ENCODE measurements at places on chromosomes 16 and 17. TPM values are rescaled to one million over a fixed set of nuclear protein-coding genes. Genes with fewer than 3 reads are reported as not detected.

DNA sequence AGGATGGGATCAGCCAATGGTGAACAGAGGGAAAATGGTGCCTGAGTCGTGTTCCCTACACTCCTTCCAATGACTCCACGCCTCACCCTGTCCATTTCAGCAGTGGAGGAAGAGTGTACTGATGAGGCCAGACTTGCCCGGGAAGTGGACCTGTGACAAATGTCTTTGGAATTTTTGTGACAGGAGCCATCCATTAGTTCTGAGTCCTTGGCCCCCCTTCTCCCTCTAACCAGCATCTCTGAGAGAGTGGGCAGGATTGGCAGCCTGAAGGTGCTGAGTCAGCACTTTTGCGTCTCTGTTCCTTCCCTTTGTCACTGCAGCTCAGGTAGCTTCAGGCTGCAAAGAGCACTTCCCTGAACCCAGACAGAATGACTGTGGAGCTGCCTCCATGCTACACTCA is 30.8 kb downstream of the BEAN1 start:
- H3K36me3 ChIP-seq: no peaks in the 10 kb centered on the region
- H3K27ac ChIP-seq: no peak overlapping the region
- no peak for DNase-seq
- H3K27me3 ChIP-seq: no peaks in the 10 kb centered on the region
- H3K4me1 ChIP-seq: no peaks in the 10 kb centered on the region

DNA sequence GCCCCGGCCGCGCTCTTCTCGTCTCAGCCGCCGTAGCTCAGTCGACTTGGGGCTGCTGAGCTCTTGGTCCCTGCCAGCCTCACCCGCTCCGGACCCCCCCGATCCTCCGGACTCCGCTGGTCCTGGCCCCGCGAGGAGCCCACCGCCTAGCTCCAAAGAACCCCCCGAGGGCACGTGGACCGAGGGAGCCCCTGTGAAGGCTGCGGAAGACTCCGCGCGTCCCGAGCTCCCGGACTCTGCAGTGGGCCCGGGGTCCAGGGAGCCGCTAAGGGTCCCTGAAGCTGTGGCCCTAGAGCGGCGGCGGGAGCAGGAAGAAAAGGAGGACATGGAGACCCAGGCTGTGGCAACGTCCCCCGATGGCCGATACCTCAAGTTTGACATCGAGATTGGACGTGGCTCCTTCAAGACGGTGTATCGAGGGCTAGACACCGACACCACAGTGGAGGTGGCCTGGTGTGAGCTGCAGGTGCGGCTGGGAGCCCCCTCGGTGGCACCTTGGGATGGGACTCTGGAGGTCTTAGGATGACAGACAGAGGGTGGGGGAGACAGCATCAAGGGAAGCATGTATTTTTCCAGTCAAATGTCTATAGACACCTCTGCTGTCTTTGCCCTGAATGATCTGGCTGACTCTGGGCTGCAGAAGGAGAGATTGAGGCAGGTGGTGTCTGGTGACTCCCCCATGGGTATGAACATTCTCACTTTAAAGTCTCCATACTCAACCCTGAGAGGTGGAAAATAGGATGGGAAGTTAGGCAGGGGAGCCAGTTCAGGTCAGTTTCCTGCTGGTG is 635 bp downstream of the WNK4 start:
- DNase-seq: no peak
- H3K36me3 ChIP-seq: peaks cover 22% of the 10 kb centered on the region
- H3K4me1 ChIP-seq: peaks cover 39% of the 10 kb centered on the region
- no peak overlapping the region for H3K4me3 ChIP-seq
- no peak overlapping the region for H3K27ac ChIP-seq
- peaks cover 60% of the 10 kb centered on the region for H3K27me3 ChIP-seq

DNA sequence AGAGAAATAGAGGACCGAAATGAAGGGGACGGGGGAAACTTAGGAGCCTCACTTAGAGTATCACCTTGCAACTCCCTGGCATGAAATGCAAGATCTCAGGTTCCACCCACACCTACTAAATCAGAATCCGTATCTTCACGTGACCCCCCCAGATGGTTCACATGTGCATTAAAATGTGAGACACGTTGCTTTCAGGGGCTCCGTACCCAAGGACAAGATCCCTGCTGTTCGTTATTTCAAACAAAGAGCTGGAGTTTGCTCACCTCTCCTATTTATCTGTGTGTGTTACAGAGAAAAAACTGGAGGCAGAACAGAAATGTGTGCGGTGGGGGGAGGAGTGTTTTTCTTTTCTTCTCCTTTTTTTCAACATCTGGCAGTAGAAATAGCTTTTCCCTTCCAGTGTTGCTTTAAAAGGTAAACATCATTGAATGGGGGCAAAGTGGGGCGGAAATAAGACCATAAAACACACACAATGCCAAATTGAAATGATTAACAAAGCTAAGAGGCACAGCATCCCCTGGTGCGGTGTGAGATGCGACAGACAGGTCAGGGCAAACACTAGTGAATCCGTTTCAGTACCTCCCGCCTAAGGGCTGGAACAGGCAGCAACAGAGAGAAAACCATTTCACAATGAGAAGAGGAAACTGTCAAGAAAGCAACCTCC is 145.4 kb downstream of the SOX9 start:
- H3K36me3 ChIP-seq: no peaks in the 10 kb centered on the region
- no peak for DNase-seq
- no peaks in the 10 kb centered on the region for H3K27me3 ChIP-seq
- H3K27ac ChIP-seq: no peak overlapping the region
- no peak overlapping the region for H3K4me3 ChIP-seq

DNA sequence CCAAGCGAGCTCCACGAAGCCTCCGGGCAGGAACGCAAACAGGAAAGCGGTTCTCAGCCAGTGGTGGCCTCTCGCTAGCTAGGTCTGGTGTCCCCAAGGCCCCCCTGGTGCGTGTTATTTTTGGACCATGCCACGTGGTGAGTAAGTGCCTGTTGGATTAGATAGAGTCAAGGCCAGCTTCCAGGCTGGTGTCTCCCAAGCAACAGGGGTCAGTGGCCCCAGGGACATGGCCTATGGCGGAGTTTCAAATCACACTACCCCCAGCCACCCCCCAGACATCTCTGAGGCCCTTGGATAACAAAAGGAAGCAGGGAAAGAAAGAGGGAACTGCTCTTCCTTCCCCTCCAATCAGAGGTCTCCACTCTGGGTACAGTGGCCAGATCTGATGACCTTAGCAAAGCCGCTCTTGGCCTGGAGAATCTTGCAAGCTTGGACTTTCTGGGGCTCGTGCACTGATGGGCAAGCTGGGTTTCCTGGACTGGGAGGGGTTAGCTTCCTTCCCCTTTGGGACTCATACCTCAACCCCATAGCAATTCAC is 58.2 kb downstream of the MAF start:
- H3K4me1 ChIP-seq: no peaks in the 10 kb centered on the region
- DNase-seq: no peak
- H3K27ac ChIP-seq: no peak overlapping the region
- H3K36me3 ChIP-seq: no peaks in the 10 kb centered on the region
- no peaks in the 10 kb centered on the region for H3K27me3 ChIP-seq

DNA sequence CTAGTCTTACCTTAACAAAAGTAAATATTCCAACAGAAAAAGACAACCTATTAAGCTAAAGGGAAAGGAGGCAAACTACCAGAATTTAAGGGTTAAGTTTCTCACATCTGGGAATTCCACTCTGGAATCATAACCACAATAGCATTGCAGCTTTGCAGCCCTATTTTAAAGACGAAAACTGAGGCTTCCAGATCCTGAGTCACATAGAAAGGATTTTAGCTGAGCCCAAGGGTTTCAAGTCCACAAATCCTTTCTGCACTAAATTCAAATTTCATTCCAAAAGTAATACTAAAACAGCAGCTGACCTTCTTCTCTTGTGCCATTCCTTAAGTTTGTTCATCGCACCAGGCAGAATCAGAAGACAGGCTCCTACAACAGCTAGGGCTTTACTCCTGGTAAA is 17.8 kb downstream of the XYLT1 start:
- peaks cover 21% of the 10 kb centered on the region for H3K4me1 ChIP-seq
- H3K4me3 ChIP-seq: no peak overlapping the region
- DNase-seq: no peak
- no peak overlapping the region for H3K27ac ChIP-seq

GRCh38 chr16:47523342-47524006 is 62.3 kb downstream of the PHKB start:
- no peaks in the 10 kb centered on the region for H3K27me3 ChIP-seq
- no peak overlapping the region for H3K4me3 ChIP-seq
- H3K36me3 ChIP-seq: peaks cover 3% of the 10 kb centered on the region
- DNase-seq: no peak

- H3K36me3 ChIP-seq: no peaks in the 10 kb centered on the region
- no peak overlapping the region for H3K27ac ChIP-seq
- no peaks in the 10 kb centered on the region for H3K4me1 ChIP-seq
- no peak for DNase-seq
These were observed 220.0 kb downstream of the NTN1 start for GRCh38 chr17:9241371-9241712.

DNA sequence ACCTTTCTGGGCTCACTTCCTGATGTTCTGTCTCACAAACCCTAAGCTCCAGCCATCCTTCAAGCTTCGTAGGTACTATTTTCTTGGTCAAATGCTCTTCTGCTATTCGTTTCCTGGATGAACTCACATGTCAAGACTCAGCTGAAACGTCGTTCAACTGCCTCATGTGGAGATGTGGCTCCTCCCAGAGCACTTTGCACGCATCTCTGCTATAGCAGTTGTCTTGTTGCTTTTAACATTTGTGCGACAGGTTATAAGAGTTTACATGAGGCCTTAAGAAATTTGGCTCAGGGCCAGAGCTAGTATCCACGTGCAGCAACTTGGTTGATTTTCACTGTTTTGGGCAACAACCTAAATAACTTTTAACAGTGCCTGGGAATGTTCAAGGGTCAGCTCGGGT is 2.8 kb upstream of the KRT40 start:
- no peak for DNase-seq
- no peaks in the 10 kb centered on the region for H3K36me3 ChIP-seq
- no peak overlapping the region for H3K27ac ChIP-seq
- no peak overlapping the region for H3K4me3 ChIP-seq
- no peaks in the 10 kb centered on the region for H3K27me3 ChIP-seq
- no peaks in the 10 kb centered on the region for H3K4me1 ChIP-seq

- peaks cover 28% of the 10 kb centered on the region for H3K27me3 ChIP-seq
- H3K36me3 ChIP-seq: no peaks in the 10 kb centered on the region
- H3K27ac ChIP-seq: no peak overlapping the region
- H3K4me1 ChIP-seq: peaks cover 13% of the 10 kb centered on the region
- DNase-seq: no peak
These were observed 214.0 kb downstream of the NTN1 start for GRCh38 chr17:9235346-9235745.

- no peaks in the 10 kb centered on the region for H3K27me3 ChIP-seq
- no peak for DNase-seq
- H3K4me1 ChIP-seq: no peaks in the 10 kb centered on the region
- H3K4me3 ChIP-seq: no peak overlapping the region
- no peak overlapping the region for H3K27ac ChIP-seq
These were observed 21.5 kb upstream of the PSMD7 start for GRCh38 chr16:74275031-74275636.

DNA sequence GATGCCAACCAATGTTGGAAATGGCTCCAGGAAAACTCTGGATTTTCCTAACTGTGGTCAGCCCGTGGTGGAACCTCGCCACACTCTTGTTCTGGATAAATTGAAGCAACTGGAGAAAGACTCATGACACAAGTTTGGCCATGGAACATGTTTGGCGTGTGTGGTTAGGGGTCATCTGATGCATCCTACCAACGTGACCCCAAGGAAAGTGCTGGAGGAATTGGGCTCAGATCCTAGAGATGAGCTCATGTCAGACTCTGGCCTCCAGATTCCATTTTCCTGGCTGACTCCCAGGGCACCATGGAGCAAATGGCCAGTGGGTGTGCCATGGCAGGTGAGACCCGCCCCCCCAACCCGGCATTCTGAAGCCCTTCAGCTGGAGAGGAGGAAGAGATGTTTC is 58.5 kb downstream of the CACNG5 start:
- no peak overlapping the region for H3K27ac ChIP-seq
- DNase-seq: no peak
- H3K4me1 ChIP-seq: no peaks in the 10 kb centered on the region
- H3K36me3 ChIP-seq: no peaks in the 10 kb centered on the region

GRCh38 chr16:70253291-70254106 is 1.8 kb upstream of the EXOSC6 start:
- H3K4me1 ChIP-seq: peaks cover 28% of the 10 kb centered on the region
- H3K27ac ChIP-seq: no peak overlapping the region
- no peak overlapping the region for H3K4me3 ChIP-seq
- no peaks in the 10 kb centered on the region for H3K27me3 ChIP-seq
- H3K36me3 ChIP-seq: peaks cover 59% of the 10 kb centered on the region

The EPX gene
- not detected for total RNA-seq

The NXPH3 gene
- not detected for total RNA-seq

The ZSCAN10 gene
- total RNA-seq: 0.56 TPM

The OR1A1 gene
- not detected for total RNA-seq

The NUDT7 gene
- 2.7 TPM for total RNA-seq

All from T-cell (primary cell).